ENCODE measurements at places on chromosomes 13 and 19. TPM values are rescaled to one million over a fixed set of nuclear protein-coding genes. Genes with fewer than 3 reads are reported as not detected.

NDUFS7 gene
- total RNA-seq, result 67.7 TPM

PALM gene
- 54.0 TPM for total RNA-seq

PTGER1 gene
- 0.25 TPM for total RNA-seq

RAB20 gene
- 0.77 TPM for total RNA-seq

KLK10 gene
- total RNA-seq, result not detected

IRS2 gene
- 1.5 TPM for total RNA-seq

TMEM255B gene
- total RNA-seq, result 51.7 TPM

SUGP2 gene
- total RNA-seq, result 16.1 TPM

PINLYP gene
- total RNA-seq, result 4.5 TPM

SULT2B1 gene
- total RNA-seq, result 0.13 TPM

DKKL1 gene
- 0.13 TPM for total RNA-seq

GPR108 gene
- total RNA-seq, result 48.3 TPM

MRPL54 gene
- 45.1 TPM for total RNA-seq

SHISA2 gene
- 1.8 TPM for total RNA-seq

SYCN gene
- total RNA-seq, result not detected

CCL25 gene
- not detected for total RNA-seq

CD177 gene
- 4.7 TPM for total RNA-seq

PGLYRP1 gene
- total RNA-seq, result not detected

DBP gene
- total RNA-seq, result 1.4 TPM

VSTM2B gene
- total RNA-seq, result not detected

POSTN gene
- total RNA-seq, result 3.3 TPM

NXNL1 gene
- not detected for total RNA-seq

ANKRD24 gene
- total RNA-seq, result 0.13 TPM

ZNF615 gene
- 5.4 TPM for total RNA-seq

SLC5A5 gene
- not detected for total RNA-seq
